ENCODE measurements at places on chromosomes 16 and 17.

- DNase-seq = no peak
Observed at GRCh38 chr16:27549464-27549745, 308 bp downstream of the GTF3C1 start.

DNA sequence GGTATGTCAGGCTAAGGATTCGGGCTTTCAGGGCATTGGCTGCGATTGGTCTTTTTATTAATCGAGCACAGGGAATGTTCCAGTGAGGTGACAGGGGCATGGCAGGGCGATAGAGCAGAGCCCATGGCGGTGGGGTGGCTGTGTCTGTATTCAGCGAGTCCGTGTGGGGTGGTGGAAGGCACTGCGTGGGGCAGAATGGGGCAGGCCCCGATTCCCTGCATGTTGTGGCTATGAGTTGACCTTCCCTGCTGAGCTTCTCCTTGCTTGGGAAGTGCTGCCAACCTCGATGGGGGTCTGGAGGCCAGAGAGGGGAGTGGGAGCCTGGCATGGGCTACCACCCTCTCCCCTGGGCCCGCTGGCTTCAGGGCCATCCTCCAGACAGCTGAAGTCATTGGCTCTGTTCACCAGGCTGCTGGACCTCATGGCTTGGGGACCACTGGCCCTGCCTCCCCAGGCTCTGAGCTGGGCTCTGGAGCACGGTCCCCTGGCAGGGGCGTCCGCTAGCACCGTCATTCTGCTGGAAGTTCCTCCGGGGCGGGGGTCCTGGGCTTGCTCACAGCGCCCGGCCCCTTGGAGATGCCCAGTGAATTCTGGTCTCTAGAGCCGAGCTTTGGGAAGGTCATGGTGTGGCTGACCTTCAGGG lies 92.1 kb downstream of the NPIPB11 start:
- no peak for DNase-seq

DNA sequence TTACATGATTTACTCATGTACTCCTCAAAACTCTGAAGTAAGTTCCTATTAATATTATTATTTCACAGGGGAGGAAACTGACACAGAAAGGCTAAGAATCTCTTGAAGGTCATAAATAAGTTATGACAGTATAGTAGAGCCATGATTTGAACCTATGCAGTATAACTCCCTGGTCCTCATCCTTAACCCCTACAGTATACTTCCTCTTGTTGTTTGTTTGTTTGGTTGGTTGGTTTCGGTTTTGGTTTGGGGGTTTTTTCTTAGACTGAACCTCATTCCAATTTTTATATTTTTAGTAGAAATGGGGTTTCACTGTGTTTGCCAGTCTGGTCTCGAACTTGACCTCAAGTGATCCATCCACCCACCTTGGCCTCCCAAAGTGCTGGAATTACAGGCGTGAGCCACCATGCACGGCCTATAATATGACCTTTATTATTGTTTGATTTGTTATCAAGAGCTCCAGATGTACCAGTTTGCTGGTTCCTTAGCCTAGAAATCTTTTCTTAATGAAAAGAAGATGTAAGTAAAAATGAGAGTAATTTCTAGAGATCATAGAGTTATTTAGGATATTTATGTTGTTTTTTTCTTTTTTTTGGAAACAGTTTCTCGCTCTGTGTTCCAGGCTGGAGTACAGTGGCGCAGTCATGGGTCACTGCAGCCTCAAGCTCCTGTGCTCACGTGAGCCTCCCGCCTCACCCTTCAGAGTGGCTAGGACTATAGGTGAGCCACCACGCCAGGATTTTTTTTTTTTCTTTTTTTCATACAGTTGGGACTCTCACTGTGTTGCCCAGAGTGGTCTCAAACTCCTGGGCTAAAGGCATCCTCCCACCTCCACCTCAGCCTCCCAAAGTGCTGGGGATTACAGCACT lies 4.8 kb downstream of the PRR11 start:
- DNase-seq = no peak

- DNase-seq = no peak
Observed at GRCh38 chr17:81922566-81923301, 4.8 kb upstream of the SIRT7 start.

GRCh38 chr17:2983255-2983654 lies 80.2 kb downstream of the OR1D5 start:
- no peak for DNase-seq

GRCh38 chr17:32341141-32341856 lies 674 bp downstream of the C17orf75 start:
- peak; percentile 61 for DNase-seq

GRCh38 chr17:3795390-3796102 lies 5.4 kb downstream of the ITGAE start:
- DNase-seq = no peak

DNA sequence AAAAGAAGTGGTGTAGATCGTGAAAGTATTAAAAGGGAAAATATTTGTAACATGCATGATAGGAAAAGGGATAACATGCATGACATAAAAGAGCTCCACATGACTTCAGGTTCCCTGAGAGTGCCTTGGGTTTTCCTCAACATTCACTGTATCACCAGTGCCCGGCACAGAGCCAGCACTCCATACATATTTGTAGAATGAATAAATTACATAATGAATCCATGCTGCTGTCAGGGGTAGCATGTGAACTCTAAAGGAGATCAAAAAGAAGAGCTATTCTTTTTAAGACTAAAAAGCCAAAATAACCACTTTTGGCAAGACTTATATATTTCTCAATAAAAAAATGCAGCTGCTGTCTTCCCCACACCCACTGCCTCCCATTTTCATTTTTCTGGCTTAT lies 2.7 kb upstream of the ZNF594 start:
- no peak for DNase-seq

GRCh38 chr16:54506214-54506580 lies 219.6 kb upstream of the IRX3 start:
- no peak for DNase-seq

DNA sequence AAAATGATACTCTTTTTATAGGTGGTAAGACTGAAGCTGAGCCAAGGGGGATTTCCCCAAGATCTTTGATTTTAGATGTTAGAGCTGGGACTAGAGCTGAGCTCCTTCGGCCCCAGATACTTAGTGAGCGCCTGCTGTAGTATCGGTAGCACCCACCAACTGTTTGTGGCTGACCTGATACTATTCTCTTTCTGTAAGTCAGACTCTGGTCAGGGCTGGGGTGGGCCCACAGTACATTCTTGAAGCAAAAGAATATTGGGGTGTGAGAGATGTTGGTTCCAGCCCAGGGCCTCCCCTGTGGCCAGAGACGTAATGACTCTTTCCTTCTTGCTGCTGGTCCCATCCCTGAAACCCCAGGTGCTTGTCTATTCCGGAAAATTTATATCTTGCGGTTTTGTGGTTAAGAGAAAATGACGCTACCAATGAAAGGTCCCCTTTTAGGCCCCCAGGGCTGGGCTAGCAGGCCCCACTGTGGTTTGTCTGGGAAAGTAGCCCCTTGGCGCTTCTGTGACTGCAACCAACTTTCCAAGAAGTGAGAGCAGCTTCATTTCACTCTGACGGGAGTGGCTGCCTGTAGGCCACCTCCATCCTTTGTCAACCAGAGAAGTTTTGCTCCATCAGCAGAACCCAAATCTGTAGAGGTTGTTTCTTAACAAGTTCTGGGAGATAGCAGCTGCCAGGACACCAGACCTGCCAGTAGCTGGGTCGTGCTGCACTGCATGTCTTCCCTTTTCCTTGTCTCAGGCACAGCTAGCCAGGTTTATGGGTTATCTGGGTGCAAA lies 86.4 kb upstream of the LGALS9 start:
- peak; percentile 85 for DNase-seq

DNA sequence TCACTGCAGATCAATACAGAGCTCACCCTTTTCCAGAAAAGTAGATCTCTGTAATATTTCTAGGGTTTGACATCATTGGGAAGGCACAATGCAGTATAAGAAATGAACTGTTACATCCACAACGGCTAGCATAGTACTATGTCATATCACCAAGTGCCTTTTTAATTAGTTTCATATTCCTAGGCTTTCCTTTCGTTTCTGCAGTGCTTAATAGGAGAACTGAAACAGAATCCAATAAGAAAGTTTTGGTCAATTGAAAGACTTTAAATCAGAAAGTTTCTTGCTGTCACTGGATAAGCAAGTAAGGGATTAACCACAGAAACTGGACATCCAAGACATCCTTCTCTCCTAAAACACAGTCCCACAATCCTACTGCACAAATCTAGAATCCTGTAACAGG lies 3.5 kb upstream of the RNF43 start:
- no peak for DNase-seq

DNA sequence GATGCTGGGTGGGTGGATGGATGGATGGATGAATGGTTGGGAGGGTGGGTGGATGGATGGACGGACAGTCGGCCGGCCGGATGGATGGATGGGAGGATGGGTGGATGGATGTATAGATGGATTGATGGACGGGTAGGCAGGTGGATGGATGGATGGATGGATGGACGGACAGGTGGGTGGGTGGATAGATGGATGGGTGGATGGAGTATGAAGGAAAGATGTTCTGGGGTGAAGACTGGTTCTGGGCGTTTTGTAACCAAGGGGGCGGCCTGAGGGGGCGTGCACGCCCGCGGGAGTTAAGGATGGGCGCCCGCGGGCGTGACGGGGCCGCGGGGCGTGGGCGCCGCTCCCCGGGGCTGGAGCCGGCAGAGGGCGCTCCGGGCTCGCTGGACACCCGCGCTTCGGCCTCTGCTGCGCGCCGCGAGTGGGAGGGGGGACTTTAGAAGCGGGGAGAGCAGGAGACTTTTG lies at the start of gene NECAB2:
NECAB2 (plus strand) TSS at position 407 of the 468 bp plus-strand sequence. CDS start 405 bp downstream, outside the sequence.
- peak; percentile 91 for DNase-seq

- no peak for DNase-seq
Observed at GRCh38 chr17:31744511-31744951, 114.5 kb downstream of the COPRS start.

DNA sequence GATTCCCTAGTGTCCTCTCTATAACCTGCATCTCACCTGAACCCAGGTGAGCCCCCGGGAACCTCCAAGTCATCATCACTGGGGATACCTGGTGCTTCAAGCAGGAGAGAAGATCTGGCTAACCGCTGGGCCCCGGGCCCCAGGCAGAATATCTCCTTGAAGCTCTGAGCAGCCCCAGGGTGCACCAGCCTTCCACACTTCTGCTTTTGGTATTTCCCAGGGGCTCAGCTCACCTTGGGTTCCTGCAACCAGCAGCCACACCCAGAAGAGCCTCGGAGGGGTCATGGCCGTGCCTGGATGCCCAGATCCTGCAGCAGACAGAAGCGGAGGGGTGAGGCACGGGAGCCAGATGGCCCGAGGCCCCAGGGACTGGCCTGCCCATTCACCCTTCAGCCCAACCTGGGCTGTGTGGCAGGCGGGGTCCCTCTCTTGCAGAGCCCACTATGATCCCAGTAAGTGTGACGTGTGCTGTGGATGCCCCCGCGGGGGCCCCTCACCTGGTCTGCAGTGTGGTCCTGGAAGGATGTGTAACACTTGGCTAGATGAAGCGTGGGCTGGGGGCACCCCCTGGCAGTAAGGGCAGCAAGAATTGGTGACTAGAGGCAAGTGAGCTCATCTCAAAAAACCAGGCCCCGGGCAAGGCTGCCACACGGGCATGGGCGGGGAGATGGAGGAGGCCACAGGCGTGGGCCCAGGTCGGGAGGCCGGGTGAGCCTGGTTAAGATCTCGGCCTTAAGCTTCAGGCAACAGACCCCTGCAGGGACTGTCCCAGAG lies 2.6 kb downstream of the LGALS3BP start:
- no peak for DNase-seq

DNA sequence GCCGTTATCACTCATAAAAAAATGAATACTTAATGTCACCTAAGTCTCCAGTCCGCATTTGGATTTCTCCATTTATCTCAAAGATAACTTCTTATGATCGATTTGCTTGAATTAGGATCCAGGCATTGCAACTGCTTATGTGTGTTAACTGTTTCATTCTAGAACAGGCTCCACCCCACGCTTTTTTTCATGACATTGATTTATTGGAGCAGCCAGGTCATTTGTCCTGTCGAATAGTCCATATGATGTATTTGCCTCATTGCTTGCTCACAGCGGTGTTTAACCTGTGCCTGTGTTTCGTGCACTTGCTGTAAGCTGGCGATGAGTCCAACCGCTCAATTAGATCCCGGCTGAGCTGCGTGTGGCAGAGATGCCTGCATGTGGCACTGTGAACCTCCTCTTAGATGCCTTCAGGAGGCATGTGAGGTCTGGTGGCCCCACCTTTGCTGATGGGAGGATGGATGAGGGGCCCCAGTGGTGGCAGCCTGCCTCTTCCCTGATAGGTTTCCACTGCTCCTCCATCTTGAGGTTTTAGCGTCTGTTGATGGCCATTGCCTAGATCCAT lies 16.4 kb downstream of the DHX38 start:
- DNase-seq = no peak

DNA sequence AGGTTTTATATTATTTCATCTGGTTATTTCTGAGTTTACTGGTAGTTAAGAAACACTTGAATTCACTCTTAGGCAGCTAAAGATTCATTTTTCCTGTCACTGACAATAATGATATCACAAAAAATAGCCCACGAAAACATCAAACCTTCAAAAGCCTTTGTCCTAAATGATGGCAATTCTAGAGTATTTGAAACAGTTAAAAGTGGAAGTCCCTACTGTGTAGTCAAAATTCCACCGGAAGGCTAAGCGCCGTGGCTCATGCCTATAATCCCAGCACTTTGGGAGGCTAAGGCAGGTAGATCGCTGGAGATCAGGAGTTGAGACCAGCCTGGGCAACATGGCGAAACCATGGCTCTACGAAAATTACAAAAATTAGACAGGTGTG lies 103.5 kb downstream of the HIC1 start:
- DNase-seq = no peak

GRCh38 chr17:32822996-32823395 lies 53.9 kb downstream of the MYO1D start:
- DNase-seq = no peak

DNA sequence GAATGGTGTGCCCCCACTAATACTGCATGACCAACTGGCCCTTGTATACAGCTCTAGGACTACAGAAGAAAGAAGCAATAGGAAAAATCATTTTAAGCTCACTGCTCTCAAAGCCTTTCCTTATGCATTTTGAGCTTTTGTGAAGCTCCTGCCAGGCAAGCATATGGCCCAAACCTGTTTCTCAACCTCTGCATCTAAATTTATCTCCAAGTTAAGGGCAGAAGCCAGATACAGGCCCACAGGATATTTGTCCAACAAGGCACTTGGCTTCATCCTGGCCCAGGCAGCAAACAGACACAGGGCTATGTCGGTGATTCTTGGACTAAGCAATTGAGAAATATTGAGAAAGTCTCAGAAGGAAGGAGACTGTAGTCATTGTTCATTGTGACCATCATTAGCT lies 43.9 kb downstream of the CCT6B start:
- DNase-seq = no peak

DNA sequence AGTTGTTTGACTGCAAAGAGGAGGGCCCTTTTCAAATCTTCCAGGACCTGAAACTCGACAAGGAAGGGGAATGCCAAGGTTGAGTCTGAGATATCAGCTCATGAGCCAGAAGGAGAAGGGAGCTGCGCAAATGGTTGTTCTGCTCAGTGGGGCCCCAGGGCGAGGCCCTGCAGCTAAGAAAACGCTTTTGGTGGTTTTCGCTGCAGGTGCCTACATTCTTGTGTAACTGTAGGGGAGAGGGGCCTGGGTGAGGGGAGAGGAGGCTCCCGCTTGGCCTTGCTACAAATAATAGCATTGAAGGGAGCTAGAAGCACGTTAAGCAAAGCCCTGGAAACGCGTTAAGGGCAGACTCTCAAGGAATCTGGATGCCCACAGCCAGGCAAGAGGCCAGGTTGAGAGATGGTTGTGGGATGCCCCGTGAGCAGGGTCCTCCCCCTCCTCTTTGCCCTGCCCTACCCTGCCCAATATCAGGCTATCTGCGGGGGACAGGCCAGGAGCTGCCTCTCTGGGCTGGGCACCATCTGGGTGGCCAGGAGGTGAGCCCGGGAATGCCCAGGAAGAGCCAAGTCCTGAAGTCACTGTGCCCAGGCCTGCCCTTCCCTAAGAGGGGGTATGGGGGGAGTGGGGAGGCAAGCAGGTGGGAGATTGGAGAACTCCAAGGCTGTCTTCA lies 21.9 kb downstream of the GPR142 start:
- DNase-seq = no peak

All from GM20000 (cell line).